NCI-H2081 (cell line): ENCODE measurements at places on chromosomes 7 and 10.

DNA sequence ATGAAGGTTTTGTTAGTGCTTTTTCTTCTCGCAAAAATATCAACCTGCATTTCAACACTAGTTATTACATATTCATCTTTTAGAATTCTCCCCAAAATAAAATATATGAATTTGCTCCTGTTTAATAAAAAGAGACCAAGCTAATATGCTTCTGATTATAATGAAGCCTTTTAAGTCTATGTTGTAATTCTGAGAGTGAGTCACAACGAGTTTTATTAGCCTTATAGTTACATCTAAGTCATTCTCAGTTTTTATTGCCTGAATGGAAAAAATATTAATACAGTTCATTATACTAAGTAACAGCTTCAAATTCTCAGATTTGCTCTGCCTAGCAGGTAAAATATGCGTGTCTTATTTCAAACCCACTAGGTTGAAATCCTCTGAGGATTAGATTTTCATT is 152.4 kb upstream of the CELF2 start:
- no peak for DNase-seq

DNA sequence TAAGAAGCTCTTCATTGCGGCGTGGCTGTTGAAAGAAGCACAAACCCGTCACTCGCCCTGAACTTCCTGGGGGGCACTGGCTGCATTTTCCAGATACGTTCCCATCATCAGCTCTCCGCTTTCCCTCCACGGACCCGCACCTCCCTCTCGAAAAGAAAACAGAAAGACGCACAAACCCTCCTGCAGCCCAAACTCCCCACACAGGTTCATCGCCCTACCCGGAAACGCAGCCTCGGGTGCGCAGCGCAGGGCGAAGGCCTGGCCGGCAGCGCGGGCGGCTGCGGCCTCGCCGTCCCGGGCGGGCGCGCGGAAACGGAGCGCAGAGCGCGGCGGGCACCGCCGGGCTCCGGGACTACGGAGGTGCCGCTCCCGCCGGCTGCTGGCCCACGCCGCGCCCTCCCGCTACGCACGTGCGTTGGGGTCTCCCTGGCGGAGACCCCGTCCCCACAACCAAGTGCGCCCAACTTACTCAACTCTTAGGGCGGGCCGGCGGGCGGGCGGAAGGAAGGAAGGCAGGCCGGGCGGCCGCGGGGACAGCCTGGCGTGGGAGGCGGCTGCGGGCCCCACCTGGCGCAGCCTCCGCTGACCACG is 822 bp downstream of the ZNF800 start:
- DNase-seq: peak; percentile 5

DNA sequence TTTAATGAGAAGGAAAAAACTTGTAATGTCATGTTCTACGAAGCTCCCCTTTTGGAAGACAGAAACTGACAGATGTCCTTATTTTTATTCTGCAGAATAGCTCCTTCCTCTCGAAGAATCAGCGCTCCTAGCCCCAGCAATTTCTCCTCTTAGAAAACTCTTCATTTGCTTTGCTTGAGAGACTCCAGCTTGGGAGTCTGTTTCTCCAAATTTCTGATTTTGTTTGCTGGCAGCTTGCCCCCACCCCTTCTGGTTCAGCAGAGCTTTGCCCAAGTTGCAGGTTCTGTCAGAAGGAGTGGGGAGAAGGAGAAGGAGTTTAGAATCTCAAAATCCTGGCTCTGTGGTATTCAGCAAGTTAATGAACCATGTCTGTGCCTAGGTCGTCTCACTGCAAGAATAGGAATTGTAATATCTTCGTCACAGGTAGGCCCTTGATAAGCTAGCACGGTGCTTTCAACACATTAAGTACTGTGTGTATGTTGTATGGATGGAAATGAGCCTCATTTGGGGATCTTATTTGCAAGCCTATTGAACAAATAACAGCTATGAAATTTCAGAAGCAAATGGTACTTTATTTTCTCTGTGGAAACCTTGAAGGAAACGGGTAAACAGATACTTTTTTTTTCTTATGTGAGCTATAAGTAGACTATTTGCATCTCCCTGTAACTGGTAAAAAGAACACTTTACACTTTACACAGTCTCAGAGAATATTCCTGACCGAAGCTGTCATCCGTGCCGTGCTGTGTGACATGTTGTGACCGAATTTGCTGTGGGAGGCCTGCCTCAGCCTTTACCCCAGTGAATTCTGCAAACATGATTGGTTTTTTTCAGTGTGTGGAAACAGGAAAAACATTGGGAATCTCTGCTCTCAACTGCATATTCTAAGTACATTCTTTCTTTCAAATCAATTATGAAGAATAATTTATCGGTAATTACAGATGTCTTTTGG is 290.9 kb downstream of the CAMK1D start:
- no peak for DNase-seq

DNA sequence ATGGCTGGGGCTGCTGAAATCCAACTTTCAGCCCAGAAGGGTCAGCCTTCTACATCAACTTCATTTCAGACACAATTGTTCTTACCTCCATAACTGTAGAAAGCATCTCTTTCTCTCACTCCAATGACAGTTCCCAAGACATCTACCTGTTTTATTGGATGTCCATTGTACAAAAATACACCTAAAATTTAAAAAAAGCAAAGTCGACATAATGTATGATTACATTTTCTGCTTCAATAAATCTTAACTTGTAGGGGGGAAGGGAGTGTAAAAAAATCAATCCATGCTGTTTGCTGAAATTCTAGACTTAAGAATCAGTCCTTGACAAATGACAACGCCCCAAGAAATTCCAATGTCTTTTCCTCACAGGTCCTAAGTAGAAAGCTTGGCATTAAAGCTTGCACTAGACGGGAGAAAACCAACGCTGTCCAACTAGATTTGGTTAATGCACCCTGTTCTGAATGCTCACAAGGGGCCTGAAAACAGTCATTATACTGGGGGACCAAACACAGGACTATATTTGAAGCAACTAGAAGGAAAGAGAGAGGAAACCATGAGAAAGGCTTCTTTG is 7.5 kb downstream of the STN1 start:
- DNase-seq: no peak

DNA sequence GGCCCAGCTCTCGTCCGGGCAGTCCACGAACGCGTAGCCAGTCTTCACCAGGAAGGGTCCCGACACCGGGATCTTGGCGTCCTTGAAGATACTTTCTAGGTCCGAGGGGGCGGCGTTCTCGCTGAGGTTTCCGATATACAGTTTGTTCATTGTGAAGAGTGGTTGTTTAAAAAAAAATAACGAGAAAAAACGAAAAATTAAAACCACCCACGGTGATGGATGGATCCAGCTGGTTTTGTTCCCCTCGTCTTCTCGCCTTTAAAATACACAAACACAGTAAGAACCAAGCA is 385 bp downstream of the IGF2BP3 start:
- DNase-seq: no peak

DNA sequence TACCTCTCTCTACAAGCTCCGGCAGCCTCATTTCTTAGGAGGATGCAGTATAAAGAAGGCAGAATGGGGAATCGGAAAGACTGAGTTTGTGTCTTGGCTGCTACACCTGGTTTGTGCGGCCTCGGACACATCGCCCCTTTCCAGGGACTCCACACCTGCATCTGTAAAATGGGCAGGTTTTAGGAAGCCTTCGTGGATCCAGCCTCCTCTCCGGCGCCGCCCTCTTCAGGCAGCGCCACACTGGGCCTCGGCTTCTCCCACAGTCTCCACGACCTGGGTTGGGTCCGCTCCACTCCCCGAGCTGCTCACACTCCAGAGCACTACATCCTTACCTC is 341 bp downstream of the GOT1 start:
- no peak for DNase-seq

DNA sequence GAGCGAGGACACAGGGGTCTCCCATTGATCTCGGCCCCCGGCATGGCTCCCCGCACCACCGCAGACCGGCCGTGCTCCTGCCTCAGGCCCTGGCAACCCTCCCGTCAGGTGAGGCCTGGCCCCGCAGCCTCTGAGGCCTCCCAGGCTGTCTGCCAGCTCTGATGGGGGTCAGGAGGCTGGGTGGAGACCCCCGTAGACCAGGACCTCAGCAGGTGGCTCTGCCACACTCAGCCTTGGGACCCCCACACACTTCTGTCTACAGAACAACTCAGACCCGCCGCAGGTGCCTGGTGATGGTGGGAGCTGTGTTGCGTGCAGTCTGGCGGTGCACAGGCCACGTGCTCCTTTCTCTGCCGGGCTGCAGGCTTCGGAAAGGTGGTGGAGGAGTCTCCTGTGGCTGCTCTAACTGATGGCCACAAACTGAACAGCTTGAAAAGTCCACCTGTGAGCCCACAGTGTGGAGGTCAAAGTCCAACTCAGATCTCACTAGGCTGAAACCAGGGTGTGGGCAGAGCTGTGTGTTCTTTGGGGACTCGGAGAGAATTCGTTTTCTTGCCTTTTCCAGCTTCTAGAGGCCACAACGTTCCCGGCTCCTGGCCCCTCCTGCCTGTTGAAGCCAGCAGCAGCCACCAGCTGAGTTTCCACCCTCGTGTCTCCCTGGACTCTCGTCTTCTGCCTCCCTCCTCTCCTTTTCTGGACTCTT is 62.5 kb downstream of the PWWP2B start:
- DNase-seq: no peak

DNA sequence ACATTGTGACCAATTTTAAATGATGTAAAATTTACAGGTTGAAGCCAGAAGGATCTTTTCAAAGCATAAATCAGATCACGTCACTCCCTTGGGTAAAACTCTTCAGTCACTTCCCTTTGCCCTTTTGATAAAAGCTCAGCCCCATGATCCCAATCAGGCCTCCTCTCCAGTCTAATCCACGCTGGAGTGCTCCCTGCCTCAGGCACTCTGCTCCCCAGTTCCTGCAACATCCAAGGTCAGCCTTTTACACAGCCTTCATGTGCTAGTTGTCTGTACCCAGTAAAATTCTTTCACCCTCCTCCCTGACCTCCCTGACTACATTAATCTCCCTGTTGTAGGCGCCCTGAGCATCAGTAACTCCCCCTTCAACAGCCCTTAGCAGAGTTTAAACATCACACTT is 14.1 kb downstream of the ELMO1 start:
- no peak for DNase-seq

GRCh38 chr10:12470719-12471118 is 121.4 kb downstream of the CAMK1D start:
- DNase-seq: no peak

DNA sequence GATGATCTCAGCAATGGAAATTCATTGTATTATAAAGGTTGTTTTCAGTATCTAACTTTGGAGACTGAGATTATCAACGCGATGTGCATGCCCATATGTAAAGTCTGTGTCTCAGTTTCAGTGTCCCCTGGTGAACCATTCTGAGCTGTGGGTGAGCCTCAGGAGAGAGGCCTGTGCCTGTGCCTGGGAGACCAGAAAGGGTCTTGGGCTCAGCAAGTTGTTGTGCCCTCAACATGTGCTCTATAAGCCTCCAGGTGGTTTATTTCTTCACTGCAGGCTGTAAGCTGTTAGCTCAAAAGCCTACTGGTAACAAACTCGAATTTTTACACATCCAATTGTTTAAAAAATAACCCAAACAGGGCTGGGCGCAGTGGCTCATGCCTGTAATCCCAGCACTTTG is 151.9 kb downstream of the PKD1L1 start:
- no peak for DNase-seq

DNA sequence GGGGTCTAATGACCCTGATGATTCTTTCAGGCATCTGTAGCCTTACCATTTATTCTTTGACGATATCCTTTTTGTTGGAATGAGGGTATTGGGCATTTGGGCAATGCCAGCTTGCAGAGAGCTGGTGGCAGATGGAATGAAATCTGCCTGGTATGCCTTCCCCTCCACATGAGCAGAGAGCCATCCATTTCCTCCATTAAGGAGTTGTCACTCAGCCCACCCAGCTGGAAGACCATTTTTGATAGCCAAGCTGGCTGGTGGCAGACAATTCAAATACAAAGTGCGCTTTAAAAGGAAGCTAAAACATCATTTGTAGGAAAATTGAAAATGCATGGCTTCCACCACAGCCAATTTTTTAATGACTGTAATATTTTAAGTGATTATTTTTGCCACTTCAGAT is 240.1 kb upstream of the SLC26A5 start:
- peak; percentile 44 for DNase-seq

DNA sequence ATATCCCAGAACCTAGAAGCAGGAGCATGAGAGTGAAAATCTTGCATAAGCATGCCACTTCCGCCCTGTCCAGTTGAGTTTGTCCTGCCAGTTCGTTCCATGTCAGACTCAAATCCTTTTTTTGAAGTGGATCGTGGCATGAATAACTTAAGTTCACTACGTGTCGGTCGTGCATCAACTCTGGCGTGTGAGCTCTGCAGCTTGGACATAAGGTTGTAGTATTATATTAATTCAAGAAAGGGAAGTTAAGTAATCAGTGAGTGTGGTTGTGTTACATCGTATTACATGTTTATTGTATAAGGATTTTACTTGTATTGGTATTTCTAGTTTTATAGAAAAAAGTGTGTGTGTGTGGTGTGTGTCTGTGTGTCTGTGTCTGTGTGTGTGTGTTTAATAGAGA is 23.0 kb downstream of the CDC123 start:
- no peak for DNase-seq

DNA sequence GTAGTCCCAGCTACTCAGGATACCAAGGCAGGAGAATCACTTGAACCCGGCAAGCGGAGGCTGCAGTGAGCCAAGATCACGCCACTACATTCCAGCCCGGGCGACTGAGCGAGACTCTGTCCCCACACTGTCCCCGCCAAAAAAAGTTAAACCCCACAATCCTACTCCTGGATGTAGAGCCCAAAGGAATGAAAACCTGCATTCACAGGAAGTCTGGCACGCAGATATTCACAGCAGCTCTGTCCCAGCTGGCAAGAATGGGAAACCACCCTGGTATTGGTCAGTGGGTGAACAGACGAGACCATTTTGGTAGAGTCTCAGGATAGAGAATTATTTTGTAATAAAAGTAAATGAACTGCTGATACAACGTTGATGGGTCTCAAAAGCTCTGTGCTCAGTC is 225.2 kb downstream of the MAD1L1 start:
- DNase-seq: no peak

GRCh38 chr7:24057243-24057642 is 226.7 kb upstream of the NPY start:
- DNase-seq: no peak

- DNase-seq: peak; percentile 81
Observed at GRCh38 chr10:103542764-103543616, 49.5 kb downstream of the NEURL1 start.

GRCh38 chr7:138325434-138325833 is 134.6 kb upstream of the TRIM24 start:
- DNase-seq: no peak

GRCh38 chr7:105426606-105427146 is 38.0 kb upstream of the SRPK2 start:
- DNase-seq: no peak

- no peak for DNase-seq
Observed at GRCh38 chr7:48876087-48876486, 48.3 kb upstream of the CDC14C start.

DNA sequence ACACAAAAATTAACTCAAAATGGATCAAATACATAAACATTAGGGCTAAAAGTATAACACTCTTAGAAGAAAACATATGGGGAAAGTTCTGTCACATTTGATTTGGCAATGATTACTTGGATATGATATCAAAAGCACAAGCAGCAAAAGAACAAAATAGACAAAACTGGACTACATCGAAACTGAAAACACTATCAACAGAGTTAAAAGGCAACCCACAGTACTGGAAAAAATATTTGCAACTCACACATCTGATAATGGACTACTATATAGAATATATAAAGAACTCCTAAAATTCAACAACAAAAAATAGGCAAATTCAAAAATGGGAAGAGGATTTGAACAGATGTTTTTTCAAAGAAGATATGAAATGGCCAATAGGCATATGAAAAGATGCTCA is 51.0 kb downstream of the COA1 start:
- no peak for DNase-seq
